Activated naive CD8-positive, alpha-beta T cell treated with anti-CD3 and anti-CD28 coated beads, Interleukin-2, amount 50 U/mL, for 16 hours (primary cell): ENCODE measurements at places on chromosomes 3 and 15.
A peak's percentile ranks its signal among the peaks of the same experiment; 100 is the strongest.

- no peak for DNase-seq
Observed at GRCh38 chr3:38662544-38662943, 13.1 kb upstream of the SCN5A start.

DNA sequence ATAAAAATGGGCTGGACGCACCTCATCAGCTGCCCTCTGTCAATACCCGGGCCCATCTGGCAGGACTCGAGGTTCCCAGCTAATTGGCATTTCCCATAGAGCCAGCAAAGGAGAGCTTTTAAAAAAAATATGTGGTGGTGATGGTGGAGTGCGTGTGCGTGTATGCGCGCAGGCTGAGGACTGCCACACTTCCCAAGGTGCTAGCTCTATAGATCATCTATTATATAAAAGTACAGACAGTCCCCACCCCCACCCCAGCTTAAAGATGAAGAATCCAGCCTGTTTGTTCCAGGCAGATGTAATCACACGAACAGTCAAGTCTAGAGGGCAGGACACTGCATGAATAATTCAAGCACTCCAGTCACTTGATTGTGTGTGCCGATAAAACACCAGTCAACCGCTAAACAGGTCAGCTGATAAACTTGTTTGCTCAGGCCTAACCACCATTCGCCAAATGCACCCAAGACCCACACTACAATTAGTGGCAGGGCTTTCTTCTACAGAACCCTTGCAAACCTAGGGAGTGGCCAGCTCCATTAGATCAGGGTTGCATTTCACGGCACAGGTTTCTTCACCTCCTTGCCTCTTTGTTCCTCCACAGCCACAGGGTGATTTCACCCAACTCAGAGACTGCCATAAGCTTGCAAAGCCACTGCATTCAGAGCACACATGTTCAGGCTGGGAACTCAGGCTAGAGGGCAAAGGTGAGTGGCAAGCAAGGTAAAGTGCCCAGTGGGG is 5.8 kb downstream of the TLE3 start:
- DNase-seq = no peak

DNA sequence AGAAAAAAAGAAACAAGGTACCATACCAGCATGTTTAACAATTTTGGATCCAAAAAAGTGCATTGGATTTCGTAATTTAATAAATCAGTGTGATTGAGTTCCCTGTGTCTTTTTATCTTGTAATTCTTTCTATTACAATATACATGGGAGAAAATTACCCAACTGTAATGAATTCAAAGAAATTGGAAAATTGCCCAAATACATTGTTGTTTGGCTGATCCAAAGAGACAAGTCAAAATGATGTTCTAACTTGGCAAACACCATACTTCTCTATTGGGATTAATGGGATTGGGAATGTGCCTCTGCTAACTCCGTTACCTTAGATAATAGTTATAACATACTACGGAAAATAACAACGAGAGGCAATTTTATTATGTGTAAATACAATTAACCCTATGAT is 1097.1 kb downstream of the ROBO1 start:
- DNase-seq = no peak

DNA sequence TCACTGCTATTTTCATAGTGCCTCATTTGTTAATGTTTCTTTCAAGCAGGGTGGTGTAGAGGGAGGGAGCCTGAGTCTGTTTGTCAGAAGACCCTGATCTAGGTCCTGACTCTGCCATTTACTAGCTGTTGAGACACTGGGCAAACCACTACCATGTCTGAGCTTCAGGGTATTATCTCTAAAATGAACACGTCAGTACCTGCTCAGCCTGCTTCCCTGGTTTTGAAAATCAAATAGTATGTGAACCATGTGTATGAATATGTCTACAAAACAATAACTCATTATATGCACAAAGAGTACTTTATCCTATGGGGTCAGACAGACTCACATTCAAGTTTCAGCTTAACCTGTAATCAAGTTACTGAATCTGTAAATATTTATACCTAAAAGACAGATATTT is 25.1 kb downstream of the SYNPR start:
- no peak for DNase-seq

GRCh38 chr3:61029194-61029593 is 222.1 kb downstream of the FHIT start:
- DNase-seq = no peak

DNA sequence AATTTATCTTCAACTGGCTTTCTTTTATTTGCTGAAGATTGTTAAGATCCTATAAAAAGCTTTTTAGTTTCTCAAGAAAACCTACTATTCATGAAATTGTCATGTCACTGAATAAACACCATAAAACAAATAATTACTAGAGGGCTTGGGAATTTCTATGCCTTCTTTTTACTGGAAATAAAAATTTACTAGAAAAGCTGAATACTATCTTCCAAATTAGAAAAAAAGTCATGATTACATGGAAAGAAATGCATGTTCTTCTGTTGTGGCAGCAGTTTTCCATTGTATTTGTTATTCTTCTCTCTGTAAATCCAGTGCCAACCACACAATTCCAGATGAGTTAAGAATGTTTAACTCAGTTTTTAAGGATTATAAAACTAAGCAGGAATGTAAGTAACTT is 153.8 kb downstream of the RAP2B start:
- no peak for DNase-seq

GRCh38 chr15:81299630-81300273 is 24.2 kb downstream of the STARD5 start:
- no peak for DNase-seq

- no peak for DNase-seq
Observed at GRCh38 chr15:88975891-88976290, 62.7 kb upstream of the MFGE8 start.

DNA sequence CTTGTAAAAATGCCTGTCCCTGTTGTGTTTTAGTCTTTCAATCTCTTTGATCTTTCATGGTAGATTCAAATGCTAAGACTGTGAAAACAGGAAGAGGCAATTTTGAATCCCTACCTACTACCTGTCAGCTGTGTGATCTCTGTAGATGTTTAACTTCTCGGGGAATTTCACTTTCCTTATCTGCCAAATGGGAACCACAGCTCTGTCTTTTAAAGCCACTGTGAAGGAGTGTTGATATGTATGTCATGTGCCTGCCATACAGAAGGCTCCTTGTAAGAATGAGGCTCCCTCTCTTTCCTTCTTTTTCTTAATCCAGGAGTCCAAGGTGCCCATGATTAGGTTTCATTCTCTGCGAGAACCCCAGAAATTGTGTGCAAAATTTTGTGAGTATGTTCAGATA is 139.6 kb upstream of the ADAMTS9 start:
- no peak for DNase-seq

DNA sequence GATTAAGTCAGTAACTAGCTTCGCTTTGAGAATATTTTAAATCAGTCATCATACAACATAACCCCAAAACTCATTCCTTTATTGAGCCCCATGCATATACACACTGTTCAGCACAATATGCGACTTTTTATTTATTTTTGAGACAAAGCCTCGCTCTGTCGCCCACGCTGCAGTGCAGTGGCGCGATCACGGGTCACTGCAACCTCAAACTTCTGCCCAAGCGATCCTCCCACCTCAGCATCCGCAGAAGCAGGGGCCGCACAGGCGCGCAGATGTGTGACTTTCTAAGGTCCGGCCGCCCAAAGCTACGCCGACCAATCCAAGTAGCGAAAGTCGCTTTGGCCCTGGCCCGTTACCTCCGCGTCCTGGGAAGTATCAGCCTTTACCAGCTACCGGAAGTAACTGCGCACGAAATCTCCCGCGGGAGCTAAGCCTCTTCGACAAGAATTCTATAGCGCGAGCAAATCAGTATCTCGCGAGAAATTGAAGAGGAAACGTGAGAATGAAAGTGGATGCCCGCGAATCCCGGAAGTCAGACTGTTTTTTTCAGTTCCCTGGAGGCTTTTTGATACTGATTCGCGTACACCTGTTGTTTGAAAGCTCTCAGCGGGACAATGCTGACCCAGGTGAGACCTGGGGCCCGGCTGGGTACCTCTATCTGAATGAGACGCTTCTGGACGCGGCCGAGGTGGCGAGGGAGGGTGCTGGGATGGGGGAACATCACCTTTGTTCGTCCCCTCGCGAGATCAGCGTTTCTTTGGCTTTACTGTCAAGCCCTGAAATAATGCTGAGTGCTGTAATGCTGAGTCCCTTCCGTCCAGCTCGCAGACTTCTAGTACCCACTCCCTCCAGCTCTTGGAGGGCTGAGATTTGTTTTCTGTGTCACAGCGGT is at the start of the genes DHFR2 and NSUN3:
DHFR2 (minus strand) TSS at position 404 of the 892 bp plus-strand sequence. CDS start 1,405 bp downstream, outside the sequence.
NSUN3 (plus strand) TSS at position 549 of the 892 bp plus-strand sequence; CDS start at position 615, 66 bp downstream.
- peak; percentile 51 for DNase-seq

GRCh38 chr3:12054245-12054644 is 50.1 kb downstream of the SYN2 start:
- DNase-seq = no peak

- DNase-seq = no peak
Observed at GRCh38 chr3:102089904-102090720, 240.8 kb downstream of the NFKBIZ start.

DNA sequence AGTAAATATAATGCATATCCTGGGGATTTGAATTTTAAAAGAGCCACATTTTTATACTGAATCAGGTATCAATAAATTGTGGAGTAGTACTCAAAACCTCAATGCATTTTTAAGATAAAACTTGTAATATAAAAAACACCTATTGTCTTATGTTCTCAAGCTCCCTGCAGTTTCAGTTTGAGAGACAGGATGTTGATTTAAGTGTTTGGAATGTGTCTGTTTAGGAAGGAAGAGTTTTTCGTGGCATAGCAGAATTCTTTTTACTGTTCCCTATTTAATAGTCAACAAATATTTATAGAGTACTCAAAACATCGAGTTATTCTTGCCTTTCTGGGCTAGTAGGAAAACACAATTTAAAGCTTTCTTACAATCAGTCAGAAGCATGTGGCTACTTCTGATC is 146.1 kb upstream of the BCHE start:
- no peak for DNase-seq

DNA sequence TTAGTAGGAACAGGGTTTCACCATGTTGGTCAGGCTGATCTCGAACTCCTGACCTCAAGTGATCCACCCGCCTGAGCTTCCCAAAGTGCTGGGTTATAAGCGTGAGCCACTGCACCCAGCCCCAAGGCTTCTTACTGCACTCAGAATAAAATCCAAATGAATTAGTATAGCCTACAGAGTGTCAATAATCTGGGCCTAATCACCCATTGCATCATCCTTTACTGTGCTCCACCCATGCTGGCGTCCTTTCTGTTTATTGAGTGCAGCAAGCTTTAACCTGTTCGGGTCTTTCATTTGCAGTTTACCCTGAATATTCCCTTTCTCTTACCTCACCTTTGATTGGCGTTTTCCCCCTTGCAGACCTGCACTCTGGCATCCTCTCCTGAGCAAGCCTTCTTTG is 77.7 kb downstream of the CEP63 start:
- DNase-seq = no peak

GRCh38 chr3:152452318-152452717 is 183.6 kb downstream of the MBNL1 start:
- DNase-seq = no peak

- DNase-seq = no peak
Observed at GRCh38 chr3:17243621-17244020, 358.9 kb downstream of the PLCL2 start.

GRCh38 chr15:75943246-75943645 is 39.6 kb downstream of the FBXO22 start:
- DNase-seq = no peak

DNA sequence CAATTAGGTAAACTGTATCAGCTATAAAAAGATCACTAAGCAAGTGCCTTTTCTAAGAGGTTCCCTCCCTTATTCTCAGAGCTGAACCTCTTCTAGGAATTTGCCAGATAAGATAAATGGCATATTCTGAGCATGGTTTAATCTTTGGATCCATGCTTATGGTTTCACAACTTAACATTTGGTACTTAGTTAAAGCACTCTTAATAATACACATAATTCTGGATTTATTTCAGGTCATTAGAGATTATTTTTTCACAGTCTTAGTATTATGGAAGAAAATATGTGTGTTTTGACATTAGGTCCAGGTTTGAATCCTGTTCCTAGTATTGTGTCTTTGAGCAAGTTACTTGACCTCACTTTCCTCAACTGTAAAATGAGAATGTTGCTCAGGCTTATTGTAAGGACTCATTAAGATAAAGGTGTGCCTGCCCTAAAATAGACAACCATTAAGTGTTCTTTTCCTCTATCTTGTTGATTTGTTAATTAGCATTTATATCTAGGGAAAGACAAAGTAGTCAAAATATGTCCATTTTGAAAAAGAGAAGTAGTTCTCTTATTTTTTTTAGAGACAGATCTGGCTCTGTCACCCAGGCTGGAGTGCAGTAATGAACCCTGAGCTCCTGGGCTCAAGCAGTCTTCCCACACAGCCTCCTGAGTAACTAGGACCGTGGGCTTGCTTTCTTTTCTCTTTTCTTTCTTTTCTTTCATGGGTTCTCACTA is 43.4 kb downstream of the TSC22D2 start:
- no peak for DNase-seq

DNA sequence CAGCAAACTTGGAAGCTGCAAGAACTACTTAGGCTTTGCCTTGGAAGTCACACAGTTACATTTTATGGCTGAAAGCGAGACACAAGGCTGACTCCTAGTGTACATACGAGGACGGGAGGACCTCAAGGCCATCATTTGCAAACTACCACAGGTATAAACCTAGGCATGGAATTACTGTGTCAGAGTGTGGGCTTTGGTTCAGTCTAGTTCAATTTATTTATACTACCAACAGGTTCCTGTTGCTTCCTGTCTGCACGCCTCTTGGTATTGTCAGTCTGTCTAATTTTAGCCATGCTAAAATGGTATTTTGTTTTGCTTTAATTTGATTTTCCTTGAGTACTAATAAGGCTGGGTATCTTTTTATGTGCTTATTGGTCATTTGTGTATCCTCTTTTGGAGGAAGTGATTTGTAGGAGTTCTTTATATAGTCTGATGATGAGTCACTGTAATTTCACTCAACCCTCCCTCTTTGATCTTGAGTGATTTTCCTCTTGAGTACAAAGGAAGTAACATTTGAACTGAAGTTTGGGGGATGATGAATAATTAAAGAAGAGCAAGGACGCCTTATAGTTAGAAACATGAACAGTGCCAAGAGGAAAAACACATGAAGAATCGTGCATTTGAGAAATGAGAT is 8.2 kb downstream of the ANKRD34C start:
- no peak for DNase-seq

- DNase-seq = no peak
Observed at GRCh38 chr3:124213641-124214040, 221.7 kb upstream of the ROPN1 start.

- no peak for DNase-seq
Observed at GRCh38 chr3:99637016-99637367, 1.4 kb upstream of the COL8A1 start.

- no peak for DNase-seq
Observed at GRCh38 chr3:72446218-72447058, 401.8 kb downstream of the SHQ1 start.

GRCh38 chr3:36763850-36764703 is at the start of gene DCLK3:
Gene DCLK3 (minus strand): TSS chr3:36764553. CDS start chr3:36764263, 290 bp downstream.
- no peak for DNase-seq

GRCh38 chr15:68389936-68390817 is 41.8 kb downstream of the ITGA11 start:
- no peak for DNase-seq

DNA sequence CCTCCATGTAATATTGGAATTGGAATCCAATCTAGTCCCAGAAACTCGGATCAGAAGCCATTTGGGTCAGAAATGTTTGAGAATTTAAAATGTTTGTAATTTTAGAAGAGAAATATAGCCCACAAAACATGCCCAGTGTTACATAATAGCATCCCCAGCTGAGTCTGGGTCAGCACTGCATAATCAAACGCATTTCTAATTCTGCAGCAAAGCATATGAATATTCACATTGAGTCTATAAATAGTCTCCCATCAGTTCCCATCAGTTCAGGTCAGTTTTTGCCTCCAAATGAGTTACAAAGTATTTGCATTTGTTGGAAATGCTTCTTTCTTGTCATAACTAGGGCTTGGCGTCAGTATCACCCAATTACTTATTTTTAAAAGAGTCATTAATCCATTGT is 383.1 kb downstream of the IL5RA start:
- DNase-seq = no peak

- DNase-seq = no peak
Observed at GRCh38 chr3:127698286-127698685, 25.5 kb downstream of the ABTB1 start.
